ENCODE measurements at places on chromosomes 6 and 20.

DNA sequence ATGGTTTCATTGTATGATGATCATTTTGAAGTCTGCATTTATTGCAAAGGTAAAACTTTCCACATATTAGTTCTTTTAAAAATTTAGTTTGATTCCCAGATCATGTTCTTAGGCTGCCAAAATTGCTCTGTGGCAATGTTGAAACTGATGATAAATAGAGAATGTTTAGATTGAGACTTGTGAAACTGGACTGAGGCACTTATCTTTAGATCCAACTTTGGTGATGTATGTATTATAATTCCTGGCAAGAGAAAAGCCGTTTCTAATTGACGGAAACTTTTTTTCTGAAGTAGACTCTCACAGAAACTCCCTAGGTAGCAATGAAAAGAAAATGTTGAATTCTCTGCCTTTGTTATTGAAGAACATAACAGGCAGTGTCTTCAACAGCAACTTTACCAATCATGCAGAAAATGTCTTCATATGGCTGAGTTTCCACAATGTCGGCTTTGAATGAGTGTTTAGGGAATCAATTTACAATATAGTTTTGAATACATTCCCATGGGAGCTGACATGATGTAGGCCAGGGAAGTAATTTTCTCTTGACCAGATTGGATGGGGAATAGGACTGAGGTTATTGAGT lies 456.2 kb downstream of the CD109 start:
- DNase-seq, result no peak

GRCh38 chr6:7515363-7515762 lies 26.1 kb upstream of the DSP start:
- no peak for DNase-seq

GRCh38 chr6:47810885-47811284 lies 29.1 kb downstream of the OPN5 start:
- DNase-seq, result no peak

DNA sequence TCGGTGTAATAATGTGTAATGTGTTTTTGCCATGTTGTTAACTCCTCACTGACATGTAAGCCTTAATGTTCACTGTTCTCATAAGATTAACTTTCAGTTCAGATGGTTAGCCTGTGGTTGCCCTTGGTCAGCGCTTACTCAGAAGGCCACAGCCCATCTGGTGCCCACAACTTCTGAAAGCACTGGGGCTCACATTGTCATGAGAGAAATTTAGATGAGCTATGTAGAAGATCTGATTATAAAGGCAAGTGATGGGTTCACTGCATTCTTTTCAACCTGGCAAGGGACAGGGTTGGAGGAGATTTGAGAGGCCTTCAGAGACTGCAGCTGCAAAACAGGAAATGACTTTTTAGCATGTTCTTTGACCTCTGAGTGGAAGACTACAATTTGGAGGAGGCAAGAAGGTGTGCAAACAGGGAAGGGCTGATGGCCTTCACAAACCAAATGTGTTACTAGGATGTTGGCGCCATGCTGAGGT lies 242.3 kb upstream of the SUPT3H start:
- DNase-seq, result no peak

- DNase-seq, result no peak
Observed at GRCh38 chr6:25548451-25548850, 103.6 kb upstream of the SCGN start.

GRCh38 chr6:108941859-108942258 lies 93.6 kb downstream of the ARMC2 start:
- no peak for DNase-seq

DNA sequence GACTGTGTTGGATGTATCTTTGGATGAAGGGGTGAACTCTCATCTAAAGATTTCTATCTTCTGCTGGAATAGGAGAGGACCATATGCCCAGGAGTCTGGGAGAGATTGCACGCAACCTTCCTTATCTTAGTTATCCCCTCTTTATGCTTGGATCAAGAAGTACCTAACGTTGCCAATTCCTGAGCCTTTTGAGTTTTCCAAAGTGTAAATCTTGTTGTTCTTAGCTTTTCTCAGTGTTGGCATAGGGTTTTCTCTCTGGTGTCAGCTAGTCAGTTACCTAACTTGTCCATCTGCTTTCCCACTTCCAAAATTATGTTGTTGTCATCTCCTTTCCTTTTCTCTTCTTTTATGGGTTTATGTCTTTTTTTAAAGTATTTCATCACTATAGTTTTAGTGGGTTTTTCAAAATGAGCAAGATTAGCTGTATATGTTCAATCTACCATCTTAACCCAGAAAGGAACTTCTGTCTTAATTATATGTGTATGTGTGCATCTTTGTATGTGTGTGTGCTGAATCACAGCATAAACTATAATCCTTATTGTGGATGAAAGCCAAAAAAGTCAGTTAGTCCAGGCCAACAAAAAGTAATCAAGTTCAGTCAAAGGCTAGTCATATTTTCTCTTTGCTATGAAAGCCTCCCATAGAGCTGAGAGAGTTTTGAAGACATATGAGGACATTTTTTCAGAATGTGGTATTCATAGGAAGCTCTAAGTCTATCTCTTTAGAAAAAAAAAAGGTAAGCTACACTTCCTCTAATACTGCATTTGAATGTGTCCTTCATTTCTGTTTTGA lies 72.1 kb downstream of the KHDC1L start:
- DNase-seq, result no peak
